Psoas muscle (tissue), 8 donors: ENCODE measurements at places on chromosomes 11 and 22. TPM values are rescaled to one million over a fixed set of nuclear protein-coding genes. Genes with fewer than 3 reads are reported as not detected.

- no peak overlapping the region for H3K4me3 ChIP-seq
- no peak for DNase-seq
- no peak overlapping the region for H3K27ac ChIP-seq
Measured at GRCh38 chr11:65065851-65066250, 7.5 kb upstream of the NAALADL1 start.

DNA sequence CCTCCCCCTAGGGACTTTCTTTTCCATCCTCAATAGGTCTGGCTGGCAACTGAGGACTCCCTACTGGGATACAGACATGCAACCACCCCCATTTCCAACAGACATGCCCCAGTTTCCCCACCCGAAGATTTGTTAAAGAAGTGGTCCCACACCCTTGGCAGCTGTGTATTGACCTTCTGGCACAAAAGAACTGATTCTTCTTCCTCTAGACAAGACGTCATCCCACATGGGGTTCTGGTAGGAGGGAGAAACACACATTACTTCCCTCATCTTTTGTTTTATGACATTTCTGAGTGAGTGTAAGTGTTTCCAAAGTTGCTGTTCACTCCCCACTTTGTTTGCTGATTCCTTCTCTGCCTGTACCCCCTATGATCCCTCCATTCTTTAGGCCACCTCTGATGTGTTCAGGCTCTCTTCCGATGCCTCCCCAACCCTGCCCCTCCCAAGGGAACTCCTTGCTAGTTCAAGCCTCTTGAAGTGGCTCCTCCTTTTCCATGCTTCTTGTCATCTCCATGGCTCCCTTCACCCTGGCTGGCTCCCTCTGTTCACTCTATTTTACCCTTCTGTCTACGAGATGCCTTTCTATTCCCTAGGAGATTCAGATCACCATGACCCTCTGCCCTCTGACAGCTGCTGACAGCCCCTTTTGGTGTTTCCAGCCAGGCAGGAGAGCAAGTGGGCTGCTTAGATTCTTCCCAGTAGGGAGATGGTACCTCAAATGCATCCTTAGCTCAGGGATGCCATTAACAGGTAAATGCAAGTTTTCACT is 4.3 kb downstream of the KIRREL3 start:
- H3K36me3 ChIP-seq, result no peaks in the 10 kb centered on the region
- no peak overlapping the region for H3K27ac ChIP-seq
- no peaks in the 10 kb centered on the region for H3K4me1 ChIP-seq

GRCh38 chr11:3177931-3178330 is 12.8 kb upstream of the OSBPL5 start:
- H3K36me3 ChIP-seq, result no peaks in the 10 kb centered on the region
- H3K4me1 ChIP-seq, result no peaks in the 10 kb centered on the region
- H3K4me3 ChIP-seq, result no peak overlapping the region
- H3K27me3 ChIP-seq, result no peaks in the 10 kb centered on the region
- no peak for DNase-seq

DNA sequence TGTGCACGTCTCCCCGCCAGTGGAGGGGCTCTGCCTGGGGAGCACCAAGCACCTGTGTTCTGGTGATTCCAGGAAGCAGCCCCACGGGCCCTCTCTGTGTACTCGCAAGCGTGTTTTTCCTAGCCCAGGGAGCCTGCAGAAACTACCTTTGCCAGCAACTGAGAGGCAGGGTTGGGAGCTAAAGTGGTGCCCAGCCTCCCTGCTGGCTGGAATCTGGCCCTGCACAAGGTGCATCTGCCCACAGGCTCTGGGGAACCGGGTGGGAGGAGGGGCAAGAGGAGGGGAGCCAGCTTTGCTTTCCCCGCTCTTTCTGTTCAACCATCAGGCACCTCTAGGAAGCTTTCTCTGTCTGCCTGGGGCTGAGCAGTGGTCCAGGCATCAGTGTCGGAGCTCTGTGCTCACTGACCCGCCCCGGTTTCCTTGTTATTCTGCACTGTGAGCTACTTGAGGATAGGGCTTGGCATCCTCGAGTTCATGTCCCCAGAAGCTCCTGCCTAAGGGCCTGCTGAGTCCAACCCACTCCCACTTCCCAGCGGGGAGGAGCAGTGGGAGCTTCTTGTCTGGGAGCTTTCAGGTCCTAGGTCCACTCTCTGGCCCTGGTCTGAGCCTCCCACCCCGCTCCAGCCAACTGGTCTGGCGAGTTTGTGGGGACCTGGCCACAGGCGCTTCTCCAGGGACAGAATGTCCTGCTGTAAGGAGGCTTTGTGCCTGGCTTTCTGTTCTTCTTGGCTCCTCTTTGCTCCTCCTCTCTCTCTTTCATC is 14.9 kb downstream of the DAGLA start:
- H3K4me1 ChIP-seq, result peaks cover 77% of the 10 kb centered on the region
- no peaks in the 10 kb centered on the region for H3K36me3 ChIP-seq
- no peaks in the 10 kb centered on the region for H3K27me3 ChIP-seq
- peak overlapping the region; percentile 39 for H3K4me3 ChIP-seq
- peak; percentile 91 for DNase-seq

GRCh38 chr11:124467381-124467927 is 22.0 kb upstream of the OR8B8 start:
- H3K4me1 ChIP-seq, result no peaks in the 10 kb centered on the region
- no peak overlapping the region for H3K27ac ChIP-seq
- no peak overlapping the region for H3K4me3 ChIP-seq
- no peaks in the 10 kb centered on the region for H3K36me3 ChIP-seq
- H3K27me3 ChIP-seq, result no peaks in the 10 kb centered on the region
- no peak for DNase-seq

GRCh38 chr11:65532388-65533064 is 7.6 kb downstream of the SCYL1 start:
- H3K27me3 ChIP-seq, result no peaks in the 10 kb centered on the region
- no peak for DNase-seq
- H3K36me3 ChIP-seq, result peaks cover 95% of the 10 kb centered on the region
- no peak overlapping the region for H3K4me3 ChIP-seq

DNA sequence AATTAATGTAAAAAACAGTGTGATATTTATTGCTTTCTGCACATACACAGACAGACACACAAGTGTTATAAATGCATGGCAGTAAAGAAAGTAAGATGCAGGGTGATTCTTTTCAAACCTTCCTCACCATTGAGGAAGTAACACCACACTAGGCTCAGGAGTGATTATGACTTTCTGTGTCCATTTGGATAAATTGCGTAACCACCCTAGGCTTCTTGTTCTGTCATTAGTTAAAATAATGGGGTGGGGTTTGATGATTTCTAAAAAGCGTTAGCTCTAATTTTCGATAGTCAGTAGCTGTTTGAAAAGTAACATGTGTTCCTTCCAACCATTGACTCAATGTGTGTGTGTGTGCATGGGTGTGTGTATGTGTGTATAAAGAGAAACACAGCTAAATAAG is 1080.2 kb downstream of the NTM start:
- H3K4me3 ChIP-seq, result no peak overlapping the region
- DNase-seq, result no peak
- no peak overlapping the region for H3K27ac ChIP-seq
- no peaks in the 10 kb centered on the region for H3K36me3 ChIP-seq

DNA sequence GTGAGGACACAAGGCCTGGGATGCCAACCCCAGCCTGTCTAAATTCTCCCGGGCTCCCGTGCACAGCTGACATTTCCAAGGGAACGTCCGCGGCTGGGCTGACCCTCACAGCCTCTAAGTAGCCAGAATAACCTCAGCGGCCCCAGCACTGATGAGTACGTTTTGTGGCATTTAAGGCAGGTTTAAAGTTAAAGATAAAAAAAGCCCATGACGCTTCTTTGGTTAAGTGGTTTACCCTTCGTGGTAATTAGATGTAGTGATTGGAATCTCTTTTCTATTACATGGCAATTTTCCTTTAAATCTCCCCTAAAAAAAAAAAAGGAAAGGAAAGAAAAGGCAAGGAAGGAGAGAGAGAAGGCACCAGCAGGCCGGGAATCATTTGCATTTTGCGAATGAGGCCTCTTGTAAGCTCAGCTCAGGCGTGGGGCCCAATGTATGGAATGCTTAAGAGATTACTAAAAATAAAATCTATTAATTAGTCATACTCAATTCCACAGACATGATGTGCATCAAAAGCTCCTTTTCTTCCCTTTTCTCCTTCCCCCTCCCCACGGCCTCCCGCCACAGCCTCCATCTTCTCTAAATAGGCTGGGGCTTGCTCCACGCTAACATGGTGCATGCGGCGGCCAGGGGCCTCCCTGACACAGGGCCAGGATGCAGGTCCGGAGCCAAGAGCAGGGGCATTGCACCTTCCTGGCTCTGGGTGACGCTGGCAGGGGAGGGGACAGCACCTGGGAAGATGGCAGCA is 44.1 kb downstream of the MACROD1 start:
- H3K4me3 ChIP-seq, result no peak overlapping the region
- peak overlapping the region; percentile 69 for H3K27ac ChIP-seq
- no peak for DNase-seq
- no peaks in the 10 kb centered on the region for H3K36me3 ChIP-seq
- peaks cover 40% of the 10 kb centered on the region for H3K4me1 ChIP-seq

- H3K4me3 ChIP-seq, result no peak overlapping the region
- H3K27me3 ChIP-seq, result no peaks in the 10 kb centered on the region
- no peak for DNase-seq
Measured at GRCh38 chr22:48902001-48902869, 925.4 kb downstream of the BRD1 start.

GRCh38 chr11:114762408-114762807 is 84.1 kb downstream of the NXPE2 start:
- no peak overlapping the region for H3K4me3 ChIP-seq
- no peaks in the 10 kb centered on the region for H3K4me1 ChIP-seq
- no peaks in the 10 kb centered on the region for H3K27me3 ChIP-seq
- peak; percentile 87 for DNase-seq

DNA sequence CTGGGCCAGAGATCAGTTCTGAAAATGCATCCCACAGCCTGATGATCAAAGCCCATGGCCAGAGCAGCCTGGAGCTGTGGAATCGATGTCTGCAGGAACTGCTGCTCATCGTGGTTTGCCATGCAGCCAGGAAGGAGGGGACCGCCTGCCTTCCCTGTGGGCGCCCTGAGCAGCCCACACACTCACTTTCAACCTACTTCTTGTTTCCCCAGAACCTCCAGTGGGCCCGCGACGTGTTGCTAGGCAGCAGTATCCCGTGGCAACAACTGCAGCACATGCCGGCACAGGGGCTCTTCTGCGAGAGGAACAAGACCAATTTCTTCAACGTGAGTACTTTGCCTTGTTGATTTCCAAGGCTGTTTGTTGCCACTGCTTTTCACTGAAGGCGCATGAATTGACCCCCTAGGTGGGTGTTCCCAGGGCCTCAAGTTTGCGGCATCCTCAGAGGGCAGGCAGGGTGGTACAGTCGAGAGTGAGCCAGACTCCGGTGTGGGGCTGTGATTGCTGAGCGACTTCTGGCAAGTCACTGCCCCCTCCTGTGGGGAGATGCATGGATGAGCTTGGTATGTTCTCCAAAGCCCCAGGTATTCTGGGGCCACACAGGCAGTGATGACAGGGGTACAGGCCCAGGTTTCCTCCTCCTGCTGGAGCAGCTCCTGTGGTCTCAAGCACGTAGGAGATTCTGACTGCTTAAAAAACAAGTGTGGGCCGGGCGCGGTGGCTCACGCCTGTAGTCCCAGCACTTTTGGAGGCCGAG is 47.0 kb upstream of the SUSD2 start:
- no peak overlapping the region for H3K4me3 ChIP-seq
- H3K27me3 ChIP-seq, result no peaks in the 10 kb centered on the region
- H3K4me1 ChIP-seq, result no peaks in the 10 kb centered on the region

GRCh38 chr22:43088627-43088983 is 586 bp downstream of the TTLL1 start:
- H3K27me3 ChIP-seq, result no peaks in the 10 kb centered on the region
- H3K36me3 ChIP-seq, result no peaks in the 10 kb centered on the region
- no peak for DNase-seq
- H3K4me3 ChIP-seq, result peak overlapping the region; percentile 76
- no peak overlapping the region for H3K27ac ChIP-seq
- H3K4me1 ChIP-seq, result no peaks in the 10 kb centered on the region

DNA sequence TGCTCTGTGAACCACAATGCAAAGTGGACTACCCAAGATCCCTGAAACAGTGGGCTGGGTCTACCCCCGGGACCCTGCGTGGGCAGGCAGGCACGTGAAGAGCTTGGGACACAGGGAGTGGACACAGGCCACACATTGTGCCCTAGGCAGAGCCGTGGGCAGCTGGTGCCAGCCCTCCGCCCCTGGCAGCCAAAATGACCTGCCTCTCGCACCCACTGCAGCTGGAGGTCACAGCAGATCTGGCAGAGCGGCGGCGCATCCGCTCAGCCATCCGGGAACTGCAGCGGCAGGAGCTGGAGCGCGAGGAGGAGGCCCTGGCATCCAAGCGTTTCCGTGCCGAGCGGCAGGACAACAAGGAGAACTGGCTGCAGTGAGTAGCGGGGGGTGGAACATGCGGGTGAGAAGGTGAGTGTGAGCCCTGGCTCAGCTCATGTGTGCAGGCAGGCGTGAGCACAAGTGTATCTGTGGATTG is 6.7 kb downstream of the SMTN start:
- DNase-seq, result no peak
- peaks cover 48% of the 10 kb centered on the region for H3K36me3 ChIP-seq
- no peak overlapping the region for H3K4me3 ChIP-seq
- H3K4me1 ChIP-seq, result peaks cover 24% of the 10 kb centered on the region

GRCh38 chr22:44247923-44248892 is 64.5 kb downstream of the SHISAL1 start:
- no peaks in the 10 kb centered on the region for H3K4me1 ChIP-seq
- DNase-seq, result no peak
- peaks cover 10% of the 10 kb centered on the region for H3K27me3 ChIP-seq
- H3K4me3 ChIP-seq, result no peak overlapping the region

- no peaks in the 10 kb centered on the region for H3K27me3 ChIP-seq
- H3K4me3 ChIP-seq, result no peak overlapping the region
- no peak for DNase-seq
- no peaks in the 10 kb centered on the region for H3K36me3 ChIP-seq
Measured at GRCh38 chr11:108754901-108755625, 90.2 kb downstream of the DDX10 start.

- H3K36me3 ChIP-seq, result peaks cover 98% of the 10 kb centered on the region
- H3K27ac ChIP-seq, result no peak overlapping the region
- no peak for DNase-seq
- H3K4me3 ChIP-seq, result no peak overlapping the region
Measured at GRCh38 chr22:20994902-20995241, 7.0 kb downstream of the THAP7 start.

- no peak for DNase-seq
- no peak overlapping the region for H3K27ac ChIP-seq
- no peaks in the 10 kb centered on the region for H3K36me3 ChIP-seq
- no peak overlapping the region for H3K4me3 ChIP-seq
- no peaks in the 10 kb centered on the region for H3K27me3 ChIP-seq
Measured at GRCh38 chr11:47264521-47264920, 5.4 kb upstream of the MADD start.

- no peak for DNase-seq
- H3K27me3 ChIP-seq, result no peaks in the 10 kb centered on the region
- H3K4me3 ChIP-seq, result no peak overlapping the region
- no peaks in the 10 kb centered on the region for H3K4me1 ChIP-seq
- H3K27ac ChIP-seq, result no peak overlapping the region
- H3K36me3 ChIP-seq, result no peaks in the 10 kb centered on the region
Measured at GRCh38 chr11:92460213-92460612, 235.6 kb downstream of the FAT3 start.

GRCh38 chr11:4072668-4073285 is 21.8 kb upstream of the RRM1 start:
- H3K4me1 ChIP-seq, result peaks cover 32% of the 10 kb centered on the region
- no peaks in the 10 kb centered on the region for H3K27me3 ChIP-seq
- H3K4me3 ChIP-seq, result no peak overlapping the region
- H3K36me3 ChIP-seq, result peaks cover 26% of the 10 kb centered on the region
- no peak for DNase-seq
- H3K27ac ChIP-seq, result peak overlapping the region; percentile 63

RBMXL2 gene
- not detected for total RNA-seq

YAP1 gene
- total RNA-seq, result 55.0 TPM

E2F8 gene
- total RNA-seq, result 4.6 TPM

KCNJ1 gene
- not detected for total RNA-seq

PLA2G6 gene
- 17.4 TPM for total RNA-seq

SLC17A6 gene
- not detected for total RNA-seq

TRIM66 gene
- total RNA-seq, result 3.9 TPM

RIMBP3C gene
- total RNA-seq, result not detected

KDELR3 gene
- total RNA-seq, result 0.80 TPM

APOL5 gene
- total RNA-seq, result not detected

CDHR5 gene
- not detected for total RNA-seq
